ENCODE measurements at places on chromosomes 6 and 20.

- DNase-seq, result no peak
These were observed 51.5 kb upstream of the TMEM200A start for GRCh38 chr6:130314271-130314670.

DNA sequence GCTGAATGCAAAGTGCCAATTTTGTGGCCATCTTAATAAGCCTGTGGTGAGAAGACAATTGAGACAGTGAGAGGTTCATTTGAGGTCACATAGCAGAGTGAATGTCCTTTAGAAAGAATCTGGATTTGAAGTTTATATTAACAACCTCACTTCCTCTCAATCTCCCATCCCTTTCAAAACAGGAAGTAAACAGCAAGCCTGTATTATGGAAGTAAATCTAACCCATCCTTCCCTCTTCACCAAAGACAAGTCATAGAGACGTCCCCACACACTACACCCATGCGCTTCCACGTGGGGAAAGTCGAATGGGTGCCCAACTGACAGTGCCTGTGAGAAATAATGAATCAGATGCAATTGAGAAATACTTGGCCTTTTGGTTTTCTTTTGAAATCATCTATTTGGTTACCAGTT is 28.8 kb upstream of the CCND3 start:
- DNase-seq, result peak; percentile 64

- peak; percentile 25 for DNase-seq
These were observed 111.1 kb downstream of the UST start for GRCh38 chr6:148857798-148858390.

GRCh38 chr20:47370850-47371782 is 14.6 kb upstream of the ZMYND8 start:
- no peak for DNase-seq

Data from foreskin melanocyte (primary cell).